ENCODE measurements at places on chromosomes 12 and 14.

DNA sequence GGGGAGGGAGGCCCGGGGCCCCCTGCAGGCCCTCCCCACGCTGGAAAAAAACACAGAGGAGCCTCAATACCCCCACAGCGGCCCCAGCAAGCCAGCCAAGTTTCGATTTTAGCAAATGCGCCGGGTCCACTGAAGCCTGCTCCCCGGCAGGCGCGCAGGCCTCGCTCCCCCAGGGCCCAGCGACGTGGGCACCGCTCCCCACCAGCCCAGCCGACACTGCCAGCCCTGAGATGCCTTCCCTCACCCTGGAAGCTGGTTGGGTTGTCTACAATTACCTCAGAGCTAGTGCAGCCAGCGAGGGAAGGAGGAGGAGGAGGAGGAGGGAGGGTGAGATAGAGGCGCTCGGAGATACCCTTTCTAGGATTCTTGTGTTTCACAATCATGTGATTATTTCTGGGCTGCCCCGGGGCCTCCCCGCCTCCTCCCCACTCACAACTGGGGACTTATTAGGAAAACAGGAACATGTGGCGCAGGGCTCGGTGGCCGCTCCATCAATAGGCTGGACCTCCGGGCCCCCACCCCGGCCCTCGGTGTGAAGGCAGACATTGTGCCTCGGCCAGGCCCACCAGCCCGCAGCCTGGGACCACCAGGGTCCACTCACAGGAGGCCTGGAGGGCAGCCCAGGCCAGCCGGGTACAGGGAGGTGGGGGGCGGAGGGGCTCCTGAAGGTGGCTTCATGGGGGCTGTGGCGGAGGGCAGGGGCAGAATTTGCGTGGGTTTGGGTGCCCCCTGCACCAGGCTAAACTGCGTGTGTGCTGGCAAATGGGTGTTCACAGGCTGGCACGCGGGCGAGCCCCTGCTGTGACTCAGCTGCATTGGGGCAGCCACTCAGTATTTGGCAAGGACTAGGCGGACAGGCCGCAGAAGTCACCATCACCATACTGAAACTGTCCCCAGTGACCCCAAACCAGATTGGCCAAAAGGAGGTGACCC, 109.9 kb downstream of the NCOR2 start:
- DNase-seq, result peak; percentile 64

GRCh38 chr14:58690801-58691516, 53.2 kb downstream of the DACT1 start:
- DNase-seq, result no peak

- no peak for DNase-seq
These were observed 56.7 kb downstream of the LRRIQ1 start for GRCh38 chr12:85092814-85093370.

DNA sequence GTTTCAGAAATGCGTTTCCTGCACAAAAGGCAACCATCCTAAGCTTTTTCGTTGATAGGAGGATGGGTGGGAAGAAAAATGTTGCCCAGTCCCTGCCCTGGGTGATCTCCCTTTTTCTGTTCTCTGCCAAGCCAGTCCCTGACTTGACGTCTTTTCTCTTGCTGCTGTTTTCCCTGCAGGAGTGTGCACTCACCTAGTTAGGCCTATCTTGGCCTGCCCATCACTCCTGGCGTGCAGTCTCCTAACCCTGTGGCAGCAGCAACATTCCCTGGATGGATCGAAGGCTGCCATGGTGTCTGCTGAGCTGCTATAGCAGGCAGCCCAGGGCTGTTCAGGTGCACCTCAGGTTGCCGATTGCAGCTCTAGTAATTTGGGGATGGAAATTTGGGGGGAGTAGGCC, 1.2 kb downstream of the UNC119B start:
- DNase-seq, result no peak

GRCh38 chr12:124399622-124400021, 104.7 kb downstream of the RFLNA start:
- no peak for DNase-seq

- no peak for DNase-seq
These were observed 269.4 kb upstream of the ALG10 start for GRCh38 chr12:33752854-33753253.

- DNase-seq, result no peak
These were observed 127.4 kb upstream of the ATP2B1 start for GRCh38 chr12:89836026-89836425.

- peak; percentile 29 for DNase-seq
These were observed 8.7 kb downstream of the C14orf180 start for GRCh38 chr14:104588066-104588857.

- peak; percentile 45 for DNase-seq
These were observed at the start of gene GPD1 for GRCh38 chr12:50103767-50104321. Gene GPD1, plus strand, starts transcription at chr12:50104008. Its CDS starts 43 bp downstream, at chr12:50104051.

DNA sequence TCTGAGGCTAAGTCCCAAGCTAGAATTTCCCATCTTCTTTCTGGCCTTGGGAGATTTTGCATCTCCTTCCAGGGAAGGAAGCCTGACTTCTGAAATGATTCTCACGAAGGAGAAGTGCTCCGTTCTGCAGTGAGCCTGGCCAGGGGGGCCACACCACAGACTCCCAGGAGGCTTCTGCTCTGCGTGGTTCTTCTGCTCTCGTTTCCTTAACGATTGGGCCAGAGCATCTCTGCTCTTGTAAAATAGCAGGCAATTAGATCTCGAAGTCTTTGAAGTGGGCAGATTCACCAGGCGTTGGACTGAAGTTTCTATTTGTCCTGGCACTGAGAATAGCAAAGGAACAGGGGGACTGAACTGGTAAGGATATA, 6.7 kb upstream of the BATF start:
- no peak for DNase-seq

GRCh38 chr14:93775744-93776143, 12.5 kb downstream of the PRIMA1 start:
- no peak for DNase-seq

- no peak for DNase-seq
These were observed 23.1 kb downstream of the ATP2A2 start for GRCh38 chr12:110304061-110304551.
